CD4-positive, CD25-positive, alpha-beta regulatory T cell (primary cell): ENCODE measurements at places on chromosomes 12 and 14.

DNA sequence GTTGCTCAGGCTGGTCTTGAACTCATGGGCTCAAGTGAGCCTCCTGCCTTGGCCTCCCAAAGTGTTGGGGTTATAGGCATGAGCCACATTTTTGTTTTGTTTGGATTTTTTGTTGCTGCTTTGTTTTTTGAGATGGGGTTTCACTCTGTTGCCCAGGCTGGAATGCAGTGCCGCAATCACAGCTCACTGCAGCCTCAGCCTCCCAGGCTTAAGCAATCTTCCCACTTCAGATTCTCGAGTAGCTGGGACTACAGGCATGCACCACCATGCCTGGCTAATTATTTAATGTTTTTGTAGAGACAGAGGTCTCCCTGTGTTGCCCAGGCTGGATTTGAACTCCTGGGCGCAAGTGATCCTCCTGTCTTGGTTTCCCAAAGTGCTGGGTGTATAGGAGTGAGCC, 5.7 kb upstream of the PLEK2 start:
- no peak for DNase-seq

GRCh38 chr14:69263364-69263763, 3.4 kb downstream of the GALNT16 start:
- DNase-seq, result no peak

- no peak for DNase-seq
These were observed 292.6 kb upstream of the SYT1 start for GRCh38 chr12:78571953-78572352.

DNA sequence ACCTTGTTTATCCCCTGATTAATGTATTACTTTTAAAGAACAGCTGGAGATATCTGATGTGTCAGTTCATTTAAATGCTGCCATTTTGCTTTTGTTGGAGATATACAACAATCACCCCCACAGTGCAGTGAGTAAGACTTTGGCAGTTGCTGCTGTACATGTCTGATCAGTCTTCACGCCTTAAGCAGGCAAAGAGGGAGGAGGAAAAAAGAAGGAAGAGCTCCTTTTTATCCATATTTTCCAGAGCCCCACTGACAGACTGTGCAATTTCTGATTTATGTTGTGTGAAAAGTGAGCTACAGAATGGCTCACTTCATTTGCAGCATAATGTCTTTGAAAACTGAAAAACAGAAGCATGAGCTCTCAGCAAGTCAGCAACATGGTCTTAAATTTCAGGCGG, 319.7 kb upstream of the LRIG3 start:
- DNase-seq, result no peak

- DNase-seq, result no peak
These were observed 252.4 kb downstream of the ITPR2 start for GRCh38 chr12:26580619-26581018.

GRCh38 chr14:86799244-86799647, 1193.7 kb downstream of the GALC start:
- DNase-seq, result no peak

GRCh38 chr14:105021656-105022275, 883 bp upstream of the CDCA4 start:
- no peak for DNase-seq

DNA sequence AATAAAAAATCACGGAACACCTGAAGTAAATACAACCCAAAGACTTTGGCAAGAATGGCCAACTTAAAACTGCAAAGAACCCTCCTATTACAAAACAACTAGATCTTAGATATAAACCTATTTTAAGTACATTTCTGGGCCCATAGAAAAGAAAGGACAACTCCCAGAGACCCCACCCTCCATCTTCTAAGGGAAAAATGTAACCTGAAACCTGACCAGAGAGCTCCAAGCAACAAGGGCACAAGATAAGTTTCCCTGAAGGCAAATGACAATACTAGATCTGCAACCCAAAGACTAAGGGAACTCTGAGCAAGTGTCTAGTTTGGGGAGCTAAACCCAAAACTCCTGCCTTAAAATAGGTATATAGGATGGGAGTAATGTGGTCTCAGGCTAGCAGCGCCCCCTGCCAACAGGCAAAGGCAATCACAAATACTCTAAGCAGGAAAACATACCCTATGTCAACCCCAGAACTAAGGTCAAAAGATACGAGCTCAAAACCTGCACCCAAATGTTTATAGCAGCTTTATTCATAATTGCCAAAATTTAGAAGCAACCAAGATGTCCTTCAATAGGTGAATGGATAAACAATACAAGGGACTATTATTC, 218.9 kb downstream of the ITPR2 start:
- DNase-seq, result peak; percentile 2

DNA sequence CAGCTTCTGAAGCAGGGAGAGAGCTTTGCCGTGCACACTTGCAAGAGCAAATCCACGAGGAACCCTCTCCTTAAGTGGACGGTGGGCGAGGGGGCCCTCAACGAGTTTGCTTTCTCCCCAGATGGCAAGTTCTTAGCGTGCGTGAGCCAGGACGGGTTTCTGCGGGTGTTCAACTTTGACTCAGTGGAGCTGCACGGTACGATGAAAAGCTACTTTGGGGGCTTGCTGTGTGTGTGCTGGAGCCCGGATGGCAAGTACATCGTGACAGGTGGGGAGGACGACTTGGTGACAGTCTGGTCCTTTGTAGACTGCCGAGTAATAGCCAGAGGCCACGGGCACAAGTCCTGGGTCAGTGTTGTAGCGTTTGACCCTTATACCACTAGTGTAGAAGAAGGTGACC, 69.0 kb downstream of the WDR20 start:
- DNase-seq, result no peak

DNA sequence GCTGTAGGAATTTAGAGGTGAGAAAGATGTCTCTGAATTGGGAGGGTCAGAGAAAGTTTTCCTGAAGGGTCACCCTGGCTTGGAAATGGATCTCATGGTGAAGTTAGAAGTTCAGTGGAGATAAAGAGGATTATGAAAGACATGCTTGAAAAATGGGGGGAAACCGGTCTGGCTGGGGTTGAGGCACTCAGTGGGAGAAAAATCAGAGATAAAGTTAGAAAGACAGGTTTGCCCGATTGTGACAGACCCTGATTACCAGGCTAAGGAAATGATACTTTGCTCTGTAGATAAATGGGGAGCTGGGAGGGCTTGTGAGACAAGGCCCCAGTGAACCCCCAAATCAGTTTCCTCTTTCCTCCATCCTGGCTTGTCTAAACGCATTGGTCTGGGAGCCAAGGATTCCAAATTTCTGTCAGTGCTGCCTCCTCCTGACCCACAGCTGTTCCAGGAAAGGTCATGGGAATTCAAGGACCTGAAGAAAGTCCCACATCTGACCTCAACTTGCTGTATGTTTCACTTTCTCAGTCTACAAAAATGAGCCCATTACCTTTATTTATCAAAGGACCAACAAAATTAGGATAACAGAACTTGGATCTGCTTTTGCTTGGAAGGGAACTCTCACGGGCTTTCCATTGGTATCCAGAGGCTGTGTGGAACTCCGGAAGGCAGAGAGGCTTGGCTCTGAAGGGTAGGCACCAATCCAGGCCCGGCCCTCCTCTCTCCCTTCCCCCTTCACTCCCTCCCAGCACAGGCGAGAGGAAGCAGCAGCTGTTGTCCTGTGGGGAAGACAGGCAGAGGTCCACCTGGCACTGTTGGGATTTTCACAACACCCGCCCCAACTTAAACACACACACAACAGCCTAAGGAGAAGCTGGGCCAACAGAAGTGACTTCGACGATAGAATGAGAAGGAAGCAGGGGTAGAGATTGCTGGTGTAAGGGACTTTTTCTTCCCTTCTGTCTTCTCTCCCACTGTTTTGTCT, 3.4 kb upstream of the RNASE7 start:
- DNase-seq, result no peak

- no peak for DNase-seq
These were observed 395.8 kb upstream of the FBXO33 start for GRCh38 chr14:39827901-39828655.

DNA sequence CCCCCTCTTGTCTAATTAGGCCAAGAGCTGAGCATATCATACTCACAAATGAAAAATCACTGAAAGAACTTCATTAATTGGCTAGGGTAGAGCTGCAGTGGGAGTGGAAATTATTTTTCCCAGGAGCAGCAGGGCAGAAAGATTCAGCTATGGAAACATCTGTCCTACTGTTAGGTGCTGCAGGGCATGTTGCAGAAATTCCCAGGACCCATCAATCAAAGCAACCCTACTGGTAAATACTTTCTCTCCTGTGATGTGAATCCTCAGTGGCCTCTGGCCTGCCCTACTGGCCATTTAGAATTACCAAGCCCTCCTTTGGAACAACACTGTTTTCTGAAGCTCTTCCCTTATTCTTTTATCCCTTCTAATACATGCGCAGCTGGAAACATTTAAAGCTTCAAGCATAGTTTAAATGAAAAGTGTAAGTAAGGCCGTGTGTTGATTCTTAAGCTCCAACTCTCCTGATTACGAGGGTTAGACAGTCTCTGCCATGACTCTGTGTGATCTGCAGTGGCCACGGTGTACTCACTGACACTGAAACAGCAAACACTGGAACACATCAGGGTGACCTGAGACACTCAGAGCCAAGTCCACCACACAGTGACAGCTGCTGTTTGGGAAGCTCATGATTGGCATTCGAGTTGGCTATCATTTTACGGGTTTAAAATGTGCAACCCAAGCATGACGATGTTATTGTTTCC, 62.6 kb upstream of the TMCC3 start:
- no peak for DNase-seq

- no peak for DNase-seq
These were observed 965 bp downstream of the KRT73 start for GRCh38 chr12:52617403-52617785.

- DNase-seq, result no peak
These were observed 98.0 kb downstream of the ZNF664 start for GRCh38 chr12:124071075-124071443.

GRCh38 chr12:116502141-116502725, 56.9 kb upstream of the MAP1LC3B2 start:
- no peak for DNase-seq

- no peak for DNase-seq
These were observed 63.0 kb upstream of the PLEKHA5 start for GRCh38 chr12:19066475-19067001.

GRCh38 chr14:73726025-73726961, 12.1 kb upstream of the PNMA1 start:
- DNase-seq, result no peak

GRCh38 chr12:130111965-130112496, 50.2 kb upstream of the FZD10 start:
- no peak for DNase-seq

GRCh38 chr14:73503648-73504047, 12.9 kb downstream of the RIOX1 start:
- DNase-seq, result no peak

- DNase-seq, result no peak
These were observed 64.5 kb downstream of the PTCSC3 start for GRCh38 chr14:36111822-36112583.

DNA sequence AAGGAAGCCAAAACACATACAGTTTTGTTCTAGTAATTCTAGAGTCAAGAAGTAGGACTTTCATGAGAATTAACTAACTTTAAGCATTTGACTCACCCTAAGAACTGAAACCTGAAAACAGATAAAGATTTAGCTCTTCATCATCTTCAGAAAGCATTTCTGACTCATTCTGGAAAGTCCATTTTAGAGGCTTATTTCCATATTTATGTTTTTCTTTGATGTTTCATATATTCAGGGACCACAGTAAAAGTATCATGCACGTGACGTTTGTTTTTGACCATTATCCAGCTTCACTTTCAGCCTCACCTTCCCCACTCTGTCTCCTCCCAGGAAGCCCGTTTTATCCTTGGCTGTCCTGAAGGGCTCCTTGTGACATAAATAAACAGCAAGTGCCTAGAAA, 79.2 kb downstream of the MDGA2 start:
- no peak for DNase-seq

DNA sequence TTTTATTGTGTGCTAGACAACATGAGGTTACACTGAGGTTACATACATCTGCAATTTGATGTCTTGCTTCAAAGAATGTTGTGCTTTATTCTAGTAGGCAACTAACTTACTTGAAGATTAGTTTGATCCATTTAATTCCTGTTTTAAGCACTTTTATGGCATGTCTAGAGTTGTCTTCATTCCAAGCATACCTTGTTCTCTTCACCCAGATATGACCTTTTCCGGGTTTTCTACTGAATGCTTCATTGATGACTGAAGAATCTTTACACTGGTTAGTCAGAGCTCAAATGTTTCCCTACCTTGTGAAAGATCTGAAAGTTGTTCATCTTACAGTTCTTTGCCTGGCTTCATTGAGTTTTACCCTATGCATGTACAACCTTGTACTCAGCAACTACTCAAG, 274.0 kb upstream of the KITLG start:
- no peak for DNase-seq

DNA sequence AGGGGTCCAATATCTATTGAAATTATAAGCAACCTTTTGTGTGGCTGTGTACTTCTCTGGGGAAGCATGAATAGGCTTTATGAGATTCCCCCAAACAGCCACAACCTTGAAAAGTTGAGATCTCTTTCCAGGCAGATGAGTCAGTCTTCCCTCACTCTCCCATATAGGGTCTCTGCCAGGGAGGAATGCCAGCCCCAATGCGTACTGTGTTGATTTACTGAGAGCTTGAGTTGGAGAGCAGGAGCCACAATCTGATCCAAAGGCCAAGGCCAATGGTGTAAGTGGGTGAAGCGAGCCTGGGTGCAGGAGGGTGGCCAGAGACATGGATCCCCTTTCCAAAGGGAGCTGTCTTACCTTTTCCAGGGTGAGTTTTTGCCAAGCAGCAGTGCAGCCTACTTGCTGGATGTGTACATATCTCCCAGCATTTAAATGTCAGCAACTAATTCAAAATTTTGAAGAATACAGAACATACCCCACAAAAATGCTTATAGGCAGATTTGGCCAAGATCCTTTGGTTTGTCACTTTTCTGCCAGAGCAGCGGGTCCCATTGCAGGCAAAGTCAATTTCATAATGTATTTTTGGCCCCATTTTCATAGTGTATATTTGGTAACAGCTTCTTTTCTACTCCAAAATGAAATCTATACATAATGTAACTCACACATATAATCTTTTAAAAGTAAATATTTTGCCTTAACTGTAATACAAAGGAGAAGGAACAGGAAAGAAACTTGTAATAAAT, 88.2 kb downstream of the TBC1D30 start:
- no peak for DNase-seq

DNA sequence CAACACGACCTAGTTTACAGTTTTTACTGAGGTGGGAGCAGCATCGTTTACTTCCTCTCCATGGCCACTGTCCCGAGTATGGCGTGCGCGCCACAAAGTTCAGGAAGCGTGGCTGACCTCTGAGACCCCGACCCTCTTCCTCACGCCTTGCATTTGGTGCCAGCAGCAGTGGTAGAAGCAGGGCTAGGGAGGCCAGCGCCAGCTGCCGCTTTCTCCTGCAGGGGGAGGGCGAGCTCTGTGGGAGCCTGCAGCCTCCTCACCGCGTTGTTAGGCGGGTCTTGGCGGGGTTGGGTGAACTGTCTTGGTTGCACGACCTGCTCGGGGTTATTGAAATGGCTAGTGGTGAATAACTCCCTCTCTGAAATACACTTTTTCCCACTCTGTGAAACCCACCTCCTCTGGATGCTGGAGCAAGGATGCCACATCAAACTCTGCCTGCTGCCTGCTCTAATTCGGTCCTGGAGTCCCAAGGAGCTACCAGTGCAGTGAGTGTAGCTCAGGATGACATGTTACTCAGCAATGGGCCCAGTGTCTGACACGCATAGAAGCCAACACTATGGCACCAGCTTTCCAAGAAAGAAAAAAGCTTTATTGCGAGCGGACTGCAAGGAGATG, 22.3 kb upstream of the TDRD9 start:
- no peak for DNase-seq

- no peak for DNase-seq
These were observed 344.7 kb upstream of the GARIN6 start for GRCh38 chr12:99302874-99303273.
